Lower lobe of right lung (tissue), 2 donors: ENCODE measurements at places on chromosomes 7 and 10. TPM values are rescaled to one million over a fixed set of nuclear protein-coding genes. Genes with fewer than 3 reads are reported as not detected.
A peak's percentile ranks its signal among the peaks of the same experiment; 100 is the strongest.

DNA sequence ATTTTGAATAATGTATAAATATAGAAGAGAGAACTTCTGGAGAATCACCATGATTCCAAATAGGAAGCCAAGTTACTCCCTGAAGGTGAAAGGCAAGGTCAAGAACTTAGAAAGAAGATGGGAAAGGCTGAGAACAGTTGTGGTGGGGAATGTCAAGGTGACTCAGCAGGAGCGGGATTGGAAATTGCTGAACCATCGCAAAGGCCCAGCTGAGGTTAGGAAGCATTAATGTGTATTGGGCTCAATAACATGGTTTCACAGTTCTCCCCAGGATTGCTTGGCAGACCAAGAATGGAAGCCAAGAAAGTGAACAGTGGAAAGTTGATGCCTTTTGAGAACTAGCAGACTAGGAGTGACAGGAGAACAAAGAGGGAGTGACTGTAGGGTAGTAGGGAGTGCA lies 133.3 kb downstream of the VTI1A start:
- no peak for DNase-seq

The ZNF511 gene
- total RNA-seq, result 44.8 TPM

The GRID2IP gene
- 0.41 TPM for total RNA-seq

The ANLN gene
- total RNA-seq, result 3.9 TPM

The EEPD1 gene
- total RNA-seq, result 7.9 TPM

DNA sequence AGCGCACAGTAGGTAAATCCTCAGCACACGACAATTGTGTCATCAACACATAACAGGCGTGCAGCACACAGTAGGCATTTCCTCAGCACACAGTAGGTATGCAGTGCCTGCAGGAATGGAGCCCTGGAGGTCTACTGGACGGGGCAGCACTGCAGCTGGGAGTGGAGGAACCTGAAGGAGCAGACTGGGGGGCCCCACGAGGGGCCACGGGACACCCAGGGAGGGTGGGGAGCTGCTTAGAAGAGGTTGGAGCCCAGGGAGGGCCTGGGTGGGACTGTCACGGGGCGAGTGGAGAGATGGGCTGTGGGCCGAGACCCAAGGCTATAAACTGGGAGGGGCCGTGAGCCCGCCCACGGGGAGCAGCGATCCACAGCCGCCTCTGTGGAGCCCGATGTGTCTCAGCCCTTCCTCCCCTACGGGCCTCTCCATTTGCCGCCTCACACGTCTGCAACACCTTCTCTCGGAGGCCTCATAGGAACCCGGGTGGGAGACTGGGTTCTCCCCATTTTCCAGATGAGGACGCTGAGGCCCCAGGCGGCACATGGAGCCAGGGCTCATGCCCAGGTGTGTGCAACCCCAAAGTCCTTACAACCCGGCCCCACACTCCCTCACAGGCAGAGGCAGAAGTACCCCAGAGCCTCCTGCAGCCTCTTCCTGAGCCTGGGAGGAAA lies 101.5 kb downstream of the MICALL2 start:
- DNase-seq, result peak; percentile 32

DNA sequence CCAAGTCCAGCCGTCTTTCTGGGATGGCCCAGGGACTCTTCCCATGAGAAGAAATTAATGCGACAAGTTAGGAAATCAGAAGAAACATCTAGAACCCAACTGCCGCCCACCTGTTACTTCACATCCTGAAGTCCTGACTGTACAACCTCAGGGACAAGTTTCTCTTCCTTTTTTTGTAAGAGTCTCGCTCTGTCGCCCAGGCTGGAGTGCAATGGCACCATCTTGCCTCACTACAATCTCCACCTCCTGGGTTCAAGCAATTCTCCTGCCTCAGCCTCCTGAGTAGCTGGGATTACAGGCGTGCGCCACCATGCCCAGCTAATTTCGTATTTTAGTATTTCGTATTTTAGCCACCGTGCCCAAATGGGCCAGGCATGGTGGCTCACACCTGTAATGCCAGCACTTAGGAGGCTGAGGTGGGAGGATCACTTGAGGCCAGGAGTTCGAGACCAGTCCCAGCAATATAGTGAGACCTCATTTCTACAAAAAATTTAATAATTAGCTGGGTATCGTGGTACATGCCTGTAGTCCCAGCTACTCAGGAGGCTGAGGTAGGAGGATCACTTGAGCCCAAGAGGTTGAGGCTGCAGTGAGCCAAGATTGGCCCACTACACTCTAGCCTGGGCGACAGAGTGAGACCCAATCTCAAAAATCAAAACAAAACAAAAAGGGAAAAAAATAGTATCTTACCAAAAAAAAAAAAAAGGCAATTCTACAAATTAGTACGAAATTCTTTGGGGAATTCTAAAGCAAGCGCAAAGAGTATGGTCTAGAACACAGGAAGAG lies 20.8 kb downstream of the LAT2 start:
- DNase-seq, result no peak

The TMEM229A gene
- not detected for total RNA-seq

DNA sequence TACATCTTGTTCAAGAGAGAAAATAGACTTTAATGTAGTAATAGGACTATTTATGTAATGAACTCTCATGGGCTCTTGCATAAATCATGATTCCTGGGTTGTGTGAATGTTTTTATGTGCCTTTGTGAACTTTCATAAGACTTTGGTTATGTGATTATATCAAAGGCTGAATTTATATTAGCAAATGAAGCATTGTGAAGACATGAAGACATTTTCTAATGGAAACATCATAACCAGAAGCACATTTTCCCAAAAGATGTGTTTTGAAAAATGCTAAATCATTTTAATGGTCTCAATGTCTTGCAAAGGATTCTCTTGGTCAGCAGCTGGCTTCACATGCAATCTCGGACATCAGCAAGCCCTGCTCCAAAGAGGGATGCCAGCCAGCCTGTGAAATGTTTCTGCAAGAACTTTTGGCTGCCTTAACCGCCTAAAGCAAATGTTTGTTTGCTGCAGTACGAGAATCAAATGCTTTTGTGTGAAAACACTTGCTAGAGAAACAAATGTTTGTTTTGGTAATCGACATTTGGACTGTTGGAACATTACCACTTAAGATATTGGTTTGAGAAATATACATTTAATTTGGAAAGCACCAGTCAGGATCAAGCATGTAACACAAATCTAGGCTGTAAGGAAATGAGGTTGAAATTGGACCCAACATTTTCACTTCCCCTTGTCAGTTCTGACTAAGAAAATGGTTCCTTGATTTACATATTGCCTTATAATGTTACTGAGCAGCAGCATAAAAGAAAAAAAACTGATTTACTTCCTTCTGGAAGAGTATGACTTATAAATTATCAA lies 102.1 kb downstream of the RTKN2 start:
- no peak for DNase-seq

DNA sequence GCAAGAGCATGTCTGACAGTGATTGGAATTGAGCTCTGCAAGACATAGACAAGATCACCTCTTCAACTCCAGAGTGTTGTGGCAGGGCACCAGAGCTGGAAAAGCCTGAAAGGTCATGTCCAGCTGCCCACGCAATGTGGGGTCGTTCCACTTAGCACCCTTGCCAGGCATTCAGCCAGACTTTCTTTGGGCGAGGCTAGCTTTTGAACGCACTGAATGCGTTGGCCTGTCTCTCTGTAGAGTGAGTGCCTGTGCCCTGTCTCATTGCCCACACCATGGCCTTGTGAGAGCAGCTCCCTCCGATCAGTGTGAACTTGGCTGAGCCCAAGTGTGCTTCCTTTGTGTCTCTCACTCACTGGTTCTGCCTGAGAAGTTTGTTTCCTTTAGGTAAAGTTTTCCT lies 23.3 kb downstream of the UBTD1 start:
- DNase-seq, result no peak

DNA sequence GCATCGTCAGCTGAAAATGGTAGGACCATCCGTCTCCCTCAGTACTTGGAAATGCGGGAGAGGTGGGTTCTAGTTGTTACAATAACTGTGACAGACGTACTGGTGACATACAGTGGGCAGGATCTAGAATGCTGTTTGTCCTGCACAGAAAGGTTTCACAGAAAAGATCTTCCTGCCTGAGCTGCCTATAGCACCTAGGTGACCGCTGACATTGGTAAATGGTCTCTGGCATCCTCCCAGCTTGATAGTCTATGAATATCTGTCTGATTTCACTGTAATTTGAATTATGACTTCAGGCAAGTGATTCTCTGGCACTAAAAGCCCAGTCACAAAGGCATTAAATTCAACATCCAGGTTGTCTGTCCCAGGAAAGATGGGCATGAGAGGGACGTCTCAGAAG lies 38.2 kb upstream of the CCDC3 start:
- no peak for DNase-seq

GRCh38 chr7:159145490-159145855 lies 806 bp upstream of the VIPR2 start:
- DNase-seq, result no peak

GRCh38 chr10:127579640-127580039 lies 30.5 kb downstream of the NPS start:
- DNase-seq, result no peak

DNA sequence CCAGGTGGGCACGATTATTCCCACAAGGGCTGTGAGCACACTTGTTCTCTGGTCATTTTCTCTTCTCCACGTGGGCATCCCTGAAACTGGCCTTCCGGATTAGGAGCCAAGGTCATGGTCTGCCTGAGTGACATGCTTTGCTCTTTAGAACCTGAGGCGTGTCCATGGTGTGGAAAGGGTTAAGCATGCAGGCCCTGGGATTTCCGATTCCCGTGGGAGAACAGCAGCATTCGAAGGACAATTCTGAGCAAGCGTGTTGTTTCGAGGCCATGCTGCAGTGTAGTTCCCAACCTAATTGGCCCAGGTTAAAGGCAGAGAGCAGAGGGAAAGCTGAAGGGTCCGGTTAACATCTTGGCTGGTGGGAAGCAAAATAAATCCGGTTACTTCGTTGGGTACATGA lies 245.9 kb downstream of the SKAP2 start:
- DNase-seq, result no peak

GRCh38 chr10:62068464-62068863 lies 167.0 kb downstream of the ARID5B start:
- peak; percentile 63 for DNase-seq

- no peak for DNase-seq
These were observed 2.1 kb downstream of the SLC25A40 start for GRCh38 chr7:87874066-87874465.

- DNase-seq, result no peak
These were observed 25.2 kb upstream of the SRPK2 start for GRCh38 chr7:105413887-105414437.

DNA sequence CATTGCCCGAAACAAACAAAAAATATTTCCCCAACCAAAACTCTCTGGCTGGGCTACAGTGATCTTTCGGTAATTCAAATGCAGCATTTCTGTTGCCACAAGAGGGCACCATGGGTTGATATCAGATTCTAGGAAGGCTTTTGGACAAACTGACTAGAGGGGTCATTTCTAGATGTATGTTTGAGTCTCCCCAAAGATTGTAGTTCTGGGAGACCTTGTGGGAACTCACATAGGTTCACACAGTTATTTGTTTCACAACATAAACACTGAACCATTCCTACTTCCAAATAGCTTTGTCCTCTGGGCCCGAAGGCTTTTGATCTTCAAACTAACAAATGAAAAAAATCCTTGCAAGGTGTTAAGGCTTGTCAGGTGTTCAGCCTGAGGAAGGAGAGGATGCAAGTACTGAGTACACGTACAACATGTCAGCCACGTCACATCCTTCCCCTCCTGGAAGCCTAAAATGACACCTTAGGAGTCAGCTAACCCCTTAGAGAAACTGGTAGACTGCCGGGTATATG lies 37.0 kb upstream of the IL15RA start:
- DNase-seq, result no peak

The CCDC146 gene
- 17.3 TPM for total RNA-seq
